ENCODE measurements at places on chromosomes 2 and 18.
A peak's percentile ranks its signal among the peaks of the same experiment; 100 is the strongest.

- DNase-seq = peak; percentile 24
These were observed 250.3 kb downstream of the TTC32 start for GRCh38 chr2:19651466-19651865.

DNA sequence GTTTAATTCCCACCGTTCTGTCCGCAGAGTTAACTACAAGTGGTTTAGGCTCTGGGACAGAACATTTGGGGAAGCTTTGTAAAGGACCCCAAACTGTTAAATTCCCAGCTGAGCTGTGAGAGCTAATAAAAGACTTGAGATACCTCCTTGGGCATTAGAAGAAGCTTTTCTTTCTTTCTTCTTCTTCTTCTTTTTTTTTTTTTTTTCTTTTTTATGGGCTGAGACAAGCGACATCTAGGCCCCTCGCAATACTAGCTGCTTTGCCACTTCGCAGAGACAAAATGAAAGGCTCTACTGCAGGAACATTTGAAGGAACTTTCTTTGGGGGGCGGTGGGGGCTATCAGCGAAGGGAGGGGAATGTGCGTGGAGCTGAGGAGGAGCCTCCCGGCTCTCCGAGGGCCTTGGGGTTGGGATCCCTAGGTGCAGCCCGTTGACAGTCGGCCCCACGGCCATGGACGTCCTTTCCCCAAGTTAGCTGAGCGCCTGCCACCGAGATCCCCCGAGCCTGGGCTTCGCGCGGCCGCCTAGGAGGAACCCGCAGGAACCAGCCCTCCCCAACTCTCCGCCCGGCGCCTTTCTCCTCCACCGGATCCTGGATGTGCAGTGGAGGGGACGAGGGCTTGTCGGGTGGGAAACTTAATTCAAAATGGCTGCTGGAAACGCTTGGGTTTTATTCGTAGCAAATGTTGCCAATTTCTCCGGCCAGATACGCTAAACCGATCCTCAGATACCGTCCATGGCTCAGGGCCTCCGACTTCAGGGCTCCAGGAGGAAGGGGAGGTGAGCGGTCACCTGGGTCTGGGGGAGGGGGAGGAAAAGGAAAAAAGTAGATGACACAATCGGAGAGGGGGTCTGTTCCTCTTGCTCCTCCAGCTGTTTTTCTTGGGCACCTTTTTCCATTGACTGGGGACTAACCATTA is 4.2 kb downstream of the MEIS1 start:
- DNase-seq = no peak

DNA sequence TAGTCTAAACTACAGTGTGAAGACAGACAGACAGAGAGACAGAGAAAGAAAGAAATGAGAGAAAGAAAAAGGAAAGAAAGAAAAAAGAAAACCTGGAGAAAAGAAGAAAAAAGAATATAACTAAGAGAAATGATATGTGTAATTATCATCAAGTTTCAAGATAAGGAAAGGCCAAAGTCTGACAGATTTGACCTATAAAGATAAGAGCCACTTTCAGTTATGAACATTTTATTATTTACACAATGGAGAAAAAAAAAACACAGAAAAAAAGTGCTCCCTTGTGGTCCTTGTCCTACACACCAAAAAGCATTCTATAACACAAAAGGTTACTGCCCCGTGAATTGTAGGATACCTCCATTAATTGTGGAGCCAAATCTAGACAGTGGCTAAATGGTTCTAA is 937.2 kb upstream of the DDX18 start:
- DNase-seq = no peak

- no peak for DNase-seq
These were observed 10.3 kb downstream of the ANKAR start for GRCh38 chr2:189684811-189685210.
